ENCODE measurements at places on chromosomes 1 and 21.

GRCh38 chr1:108047085-108047484, 82.1 kb upstream of the VAV3 start:
- no peak for DNase-seq

- DNase-seq, result peak; percentile 83
These were observed at the start of gene ARHGEF2 for GRCh38 chr1:155978325-155978972. Gene ARHGEF2 (minus strand): TSS chr1:155978547. CDS start chr1:155978427, 120 bp downstream.

DNA sequence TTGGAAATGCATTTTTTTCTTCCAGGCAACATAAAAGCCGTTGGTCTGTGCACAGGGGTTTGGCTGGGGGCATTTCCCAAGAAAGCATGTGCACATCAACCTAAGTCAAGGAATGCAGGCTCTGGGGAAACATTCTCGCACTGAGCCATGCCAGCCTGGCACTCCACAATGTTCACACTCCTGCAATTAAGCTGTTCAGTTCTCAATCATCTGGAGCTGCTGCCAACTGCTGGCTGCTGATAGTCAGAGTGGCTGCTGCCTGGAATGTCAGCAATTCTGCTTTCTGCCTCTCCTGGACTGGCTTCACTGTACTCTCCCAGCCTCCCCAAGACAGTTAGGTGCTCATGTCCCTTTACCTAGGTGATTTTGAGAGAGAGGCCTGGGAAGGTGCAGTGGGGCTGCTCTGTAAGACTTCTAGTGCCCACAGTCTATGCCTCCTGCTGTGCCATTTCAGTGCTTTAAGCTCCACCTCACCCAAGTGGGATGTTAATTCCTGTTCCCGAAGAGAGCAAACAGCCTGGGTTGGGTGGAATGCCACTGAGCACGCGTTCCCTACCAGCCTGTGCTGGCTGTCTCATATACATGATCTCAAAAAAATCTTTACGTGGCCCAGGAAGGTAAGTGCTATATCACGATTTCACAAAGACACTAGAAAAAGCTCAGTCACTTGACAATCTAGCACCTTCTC, 131.7 kb downstream of the BRINP2 start:
- DNase-seq, result peak; percentile 29

- DNase-seq, result no peak
These were observed 4.3 kb downstream of the SERTAD4 start for GRCh38 chr1:210236840-210237409.

- DNase-seq, result no peak
These were observed 95.6 kb upstream of the KCNK1 start for GRCh38 chr1:233518344-233518743.

DNA sequence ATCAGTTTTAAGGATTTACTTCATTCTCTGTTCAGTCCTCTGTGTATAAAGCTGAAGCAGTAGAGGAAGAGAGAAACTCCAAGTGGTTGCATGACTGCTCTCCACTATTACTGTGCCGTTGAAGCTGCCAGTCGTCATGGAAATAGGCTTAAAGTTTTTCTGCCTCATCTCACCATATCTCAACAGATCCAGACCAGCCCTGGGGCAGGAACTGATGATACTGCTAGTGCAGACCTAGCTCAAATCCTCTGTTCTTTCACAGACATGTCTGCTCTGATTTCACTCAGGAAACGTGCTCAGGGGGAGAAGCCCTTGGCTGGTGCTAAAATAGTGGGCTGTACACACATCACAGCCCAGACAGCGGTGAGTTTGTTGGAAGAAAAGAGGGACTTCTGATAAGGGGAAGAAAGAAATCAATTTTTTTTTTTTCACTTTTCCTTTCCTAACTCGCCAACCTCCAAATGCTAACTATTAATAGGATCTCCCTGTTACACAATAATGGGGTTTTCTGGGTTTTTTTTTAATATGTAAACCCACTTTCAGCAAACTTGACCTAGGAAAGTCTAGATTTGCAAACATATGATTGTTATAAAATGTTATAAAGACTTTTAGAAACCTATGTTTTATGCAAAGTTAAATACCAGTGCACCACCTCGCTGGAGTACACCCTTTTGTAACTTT, 22.2 kb upstream of the STRIP1 start:
- no peak for DNase-seq

- no peak for DNase-seq
These were observed 446.0 kb upstream of the LRRC7 start for GRCh38 chr1:69121723-69122122.

- no peak for DNase-seq
These were observed 31.7 kb downstream of the ZP4 start for GRCh38 chr1:237858992-237859391.

DNA sequence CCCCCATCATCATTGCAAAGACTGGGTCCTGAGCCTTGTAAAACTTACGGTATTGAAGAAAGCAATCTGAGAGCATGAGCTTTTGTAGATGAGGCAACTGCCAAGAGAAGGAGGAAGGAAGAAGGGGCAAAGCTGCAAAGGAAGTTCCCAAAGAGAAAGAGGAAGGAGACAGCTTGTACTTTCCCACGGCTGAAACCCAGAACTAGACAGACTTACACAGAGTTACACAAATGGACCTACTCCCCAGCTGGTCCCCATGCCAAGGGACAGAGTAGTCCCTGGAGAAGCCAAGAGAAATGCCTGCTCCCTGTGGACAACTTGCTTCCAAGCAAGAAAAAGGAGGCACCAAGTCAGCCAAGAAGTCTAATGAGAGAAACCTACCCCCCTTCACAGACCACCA, 22.6 kb downstream of the SLC5A9 start:
- DNase-seq, result no peak

- no peak for DNase-seq
These were observed 5.4 kb downstream of the MEAF6 start for GRCh38 chr1:37509181-37509580.

DNA sequence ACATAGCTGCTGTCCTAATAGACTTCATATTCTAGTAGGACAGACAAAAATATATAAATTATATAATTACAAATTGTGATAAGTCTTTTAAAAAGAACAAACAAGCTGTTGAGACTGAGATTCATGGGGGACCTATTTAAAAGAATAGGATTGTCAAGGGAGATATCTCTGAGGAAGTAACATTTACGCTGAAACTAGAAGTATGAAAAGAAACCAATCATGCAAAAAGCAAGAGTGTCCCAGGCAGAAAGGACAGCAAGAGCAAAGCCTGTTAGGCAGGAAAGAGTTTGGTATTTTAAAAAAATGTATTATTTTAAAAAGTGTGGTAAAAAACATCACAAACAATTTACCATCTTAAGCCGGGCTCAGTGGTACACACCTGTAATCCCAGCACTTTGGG, 9.1 kb upstream of the METTL13 start:
- no peak for DNase-seq

- DNase-seq, result no peak
These were observed 108.0 kb downstream of the LBR start for GRCh38 chr1:225319871-225320270.

DNA sequence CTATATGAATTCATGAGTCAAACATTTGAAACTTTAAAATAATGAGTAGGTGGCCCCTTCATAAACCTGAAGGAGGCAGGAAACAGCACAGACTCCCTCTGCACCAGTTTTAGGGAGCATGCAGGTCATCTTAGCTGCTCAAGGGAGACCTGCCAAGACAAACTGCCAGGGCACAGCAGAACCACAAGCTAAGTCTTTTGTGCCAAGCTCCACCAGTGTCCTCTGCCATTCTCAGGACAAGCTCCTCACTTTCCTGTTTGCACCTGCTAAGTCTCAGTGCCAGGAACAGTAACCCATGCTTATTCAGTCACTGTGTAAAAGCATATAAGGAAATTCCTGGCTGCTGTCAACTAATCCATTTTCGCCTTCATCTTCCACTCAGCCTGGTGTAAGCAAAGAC, 368.9 kb downstream of the SEC16B start:
- DNase-seq, result no peak

DNA sequence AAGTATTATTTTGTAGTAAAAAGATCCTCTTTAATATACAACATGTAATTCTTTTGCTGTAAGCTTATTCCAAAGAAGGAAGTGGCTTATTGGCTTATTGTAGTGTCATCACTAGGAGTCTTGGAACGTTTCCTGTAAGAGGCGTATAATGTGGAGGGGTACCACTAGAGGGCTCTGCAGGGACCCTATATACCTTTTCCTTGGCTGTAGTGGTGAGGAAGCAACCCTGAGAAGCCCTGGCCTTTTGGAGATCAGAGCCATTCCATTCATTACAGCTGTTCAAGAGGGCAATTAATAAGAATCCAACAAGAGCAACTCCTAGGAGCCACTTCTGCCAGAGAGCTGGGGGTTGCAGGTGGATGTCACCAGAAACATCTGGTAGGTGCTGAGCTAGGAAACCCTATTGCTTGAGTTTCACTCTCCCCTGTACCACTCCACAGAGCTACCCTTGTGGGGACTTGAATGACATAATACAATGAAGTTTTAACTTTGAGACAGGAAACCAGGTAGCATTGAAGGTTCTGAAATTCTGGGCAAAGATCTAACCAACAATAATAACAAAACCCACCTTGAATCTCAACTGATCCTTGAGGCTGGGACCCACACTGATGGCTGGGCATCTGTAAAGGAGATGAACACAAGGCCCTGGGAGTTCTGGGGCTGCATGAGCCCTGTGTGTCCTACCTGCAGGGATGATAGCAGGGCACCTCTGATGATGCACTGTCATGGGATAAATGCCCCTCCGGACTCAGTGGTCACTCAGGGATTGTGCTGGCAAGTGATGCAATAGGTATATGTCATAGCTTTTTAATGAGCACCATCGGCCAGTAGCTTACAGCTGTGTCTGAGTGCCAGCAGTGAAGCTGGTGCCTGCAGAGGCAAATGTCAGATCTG, 160.2 kb upstream of the COA6 start:
- DNase-seq, result no peak

DNA sequence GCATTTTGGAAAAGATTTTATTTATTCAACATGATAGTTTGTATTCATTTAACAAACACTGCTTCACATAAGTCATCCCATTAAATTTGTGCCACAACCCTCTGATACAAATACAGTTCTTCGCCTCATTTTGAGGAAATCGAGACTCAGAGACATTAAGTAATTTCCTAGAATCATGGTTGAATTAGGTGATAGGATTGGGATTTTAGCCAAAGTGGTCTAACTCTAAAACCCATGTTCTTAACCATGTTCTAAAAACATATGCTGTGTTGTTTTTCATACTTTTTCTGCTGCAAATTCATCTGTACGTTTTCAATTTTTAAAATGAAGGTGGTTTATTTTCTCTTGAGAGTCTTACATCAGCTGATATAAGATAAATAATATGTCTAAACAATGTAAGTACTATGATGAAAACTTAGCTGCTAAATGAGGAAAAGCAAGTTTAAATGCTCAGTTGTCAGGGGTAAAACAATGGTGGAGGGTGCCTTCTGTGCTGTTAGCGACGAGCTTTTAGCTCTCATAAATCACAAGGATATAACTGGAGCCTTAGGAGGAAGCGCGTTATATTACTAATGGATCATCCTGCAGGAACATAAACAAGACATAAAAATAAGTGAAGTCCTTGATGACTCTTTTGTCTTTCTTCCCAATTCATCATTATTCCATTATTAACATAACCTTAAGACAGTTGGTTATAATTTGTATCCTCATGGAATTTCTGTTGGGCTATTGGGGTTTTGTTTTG, 97.7 kb downstream of the CACHD1 start:
- no peak for DNase-seq

DNA sequence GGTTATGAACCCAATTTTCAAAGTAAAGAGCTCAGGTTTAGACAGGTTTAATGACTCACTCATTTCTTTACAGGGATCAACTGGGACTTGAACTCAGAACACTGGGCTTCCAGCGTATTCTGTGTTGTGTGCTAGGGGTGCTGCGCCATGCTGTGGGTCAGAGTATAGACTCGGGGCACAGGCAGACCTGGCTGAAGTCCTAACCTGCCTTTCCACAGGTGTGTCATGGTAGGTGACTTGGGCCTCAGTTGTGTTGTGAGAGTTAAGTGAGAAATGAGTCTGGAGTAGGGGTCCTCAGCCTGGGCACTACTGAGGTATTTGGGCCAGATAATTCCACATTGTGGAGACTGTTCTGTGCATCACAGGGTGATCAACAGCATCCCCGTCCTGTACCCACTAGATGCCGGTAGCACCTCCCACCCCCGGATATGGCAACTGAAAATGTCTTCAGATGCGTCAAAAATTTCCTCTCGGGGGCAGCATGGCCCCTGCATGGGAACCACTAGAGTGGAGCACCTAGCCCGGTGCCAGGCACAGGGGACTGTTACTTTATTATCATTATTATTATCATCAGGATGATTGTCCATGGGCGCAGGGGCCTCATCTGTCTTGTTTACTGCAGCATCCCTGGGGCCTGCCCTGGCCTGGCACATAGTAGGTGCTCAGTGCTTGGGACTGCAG, 575.5 kb downstream of the PTPRU start:
- DNase-seq, result no peak

DNA sequence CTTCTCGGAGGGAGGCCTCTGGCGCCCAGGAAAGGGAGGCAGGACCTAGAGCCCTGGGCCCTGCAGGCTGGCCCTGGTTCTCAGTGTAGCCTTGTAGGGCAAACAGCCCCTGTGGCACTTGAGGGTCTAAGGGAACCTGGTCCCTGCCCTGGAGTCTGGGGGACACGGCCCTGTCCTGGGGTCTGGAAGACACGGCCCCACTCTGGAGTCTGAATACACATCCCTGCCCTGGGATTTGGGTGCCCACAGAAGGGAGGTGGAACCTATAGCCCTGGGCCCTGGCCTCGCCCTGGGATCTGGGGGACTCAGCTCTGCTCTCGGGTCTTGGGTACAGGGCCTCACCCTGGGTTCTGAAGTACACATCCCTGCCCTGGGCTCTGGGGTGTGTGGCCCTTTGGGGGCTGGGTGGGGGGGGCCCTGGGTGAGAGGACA, 97.9 kb downstream of the OBSCN start:
- DNase-seq, result no peak

DNA sequence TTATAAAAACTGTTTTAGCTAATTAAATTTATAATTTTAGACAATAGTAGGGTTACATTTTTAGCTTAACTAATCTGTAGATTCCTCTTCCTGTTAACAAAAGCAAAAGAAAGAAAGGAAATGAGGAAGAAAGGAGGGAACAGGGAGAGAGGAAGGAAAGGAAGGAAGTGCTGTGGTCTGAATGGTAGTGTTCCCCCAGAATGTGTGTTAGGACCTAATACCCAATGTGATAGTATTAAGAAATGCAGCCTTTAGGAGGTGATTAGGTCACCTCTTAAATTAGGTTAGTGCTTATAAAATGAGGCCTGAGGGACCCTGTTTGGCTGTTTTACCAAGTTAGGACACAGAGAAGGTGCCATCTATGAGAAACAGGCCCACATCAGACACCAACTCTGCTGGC, 136.9 kb upstream of the SAMSN1 start:
- DNase-seq, result no peak
